ENCODE measurements at places on chromosomes 12 and 14.

- no peak overlapping the region for H3K27ac ChIP-seq
- no peaks in the 10 kb centered on the region for H3K36me3 ChIP-seq
- H3K27me3 ChIP-seq = no peaks in the 10 kb centered on the region
- no peak overlapping the region for H3K4me3 ChIP-seq
Measured at GRCh38 chr14:36035675-36036074, 140.8 kb downstream of the PTCSC3 start.

DNA sequence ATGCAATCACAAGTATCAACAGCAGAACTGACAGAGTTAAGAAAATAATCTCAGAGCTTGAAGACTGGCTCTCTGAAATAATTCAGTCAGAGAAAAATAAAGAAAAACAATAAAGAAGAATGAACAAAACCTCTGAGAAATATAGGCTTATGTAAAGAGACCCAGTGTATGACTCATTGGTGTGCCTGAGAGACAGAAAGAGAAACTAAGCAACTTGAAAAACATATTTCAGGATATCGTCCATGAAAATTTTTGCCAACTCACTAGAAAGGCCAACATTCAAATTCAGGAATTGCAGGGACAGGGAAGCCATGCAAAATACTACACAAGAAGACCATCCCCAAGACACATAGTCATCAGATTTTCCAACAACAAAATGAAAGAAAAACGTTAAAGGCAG, 56.2 kb downstream of the APOBEC1 start:
- H3K36me3 ChIP-seq = no peaks in the 10 kb centered on the region
- H3K4me1 ChIP-seq = peaks cover 30% of the 10 kb centered on the region
- peak; percentile 79 for DNase-seq
- H3K27me3 ChIP-seq = no peaks in the 10 kb centered on the region

- DNase-seq = no peak
- H3K27me3 ChIP-seq = no peaks in the 10 kb centered on the region
- no peak overlapping the region for H3K4me3 ChIP-seq
- H3K4me1 ChIP-seq = no peaks in the 10 kb centered on the region
- no peak overlapping the region for H3K27ac ChIP-seq
Measured at GRCh38 chr14:37546621-37547447, 48.2 kb downstream of the FOXA1 start.

DNA sequence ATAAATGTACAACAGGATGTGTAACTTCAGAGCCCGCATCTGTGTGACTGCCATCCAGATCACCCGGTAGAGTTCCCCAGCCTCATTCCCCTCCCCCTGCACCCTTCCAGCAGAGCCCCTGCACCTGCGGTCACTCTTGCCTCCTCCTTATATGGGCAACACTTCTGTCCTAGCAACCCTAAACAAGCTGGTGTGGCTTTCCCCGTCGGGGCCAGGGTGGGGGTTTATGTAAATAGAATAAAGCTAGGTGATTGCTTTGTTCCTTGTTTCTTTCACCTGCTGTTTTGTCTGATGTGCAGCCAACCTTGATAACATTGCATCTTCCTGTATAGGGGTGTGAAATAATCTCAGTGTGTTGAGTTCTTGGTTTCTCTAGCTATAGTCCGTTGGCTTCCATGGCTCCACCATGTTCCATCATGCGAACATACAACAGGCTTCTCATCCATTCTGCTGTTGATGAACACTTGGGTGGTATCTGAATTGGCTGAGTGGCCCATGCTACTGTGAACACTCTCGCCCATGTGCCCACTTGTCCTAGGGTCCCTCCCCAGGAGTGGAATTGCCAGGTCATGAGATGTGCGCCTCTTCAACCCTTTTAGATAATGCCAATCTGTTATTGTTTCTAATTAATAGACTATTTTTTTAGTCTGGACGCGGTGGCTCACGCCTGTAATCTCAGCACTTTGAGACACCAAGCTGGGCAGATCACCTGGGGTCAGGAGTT, 102.2 kb downstream of the KIF26A start:
- no peak for DNase-seq
- no peak overlapping the region for H3K27ac ChIP-seq
- H3K4me1 ChIP-seq = no peaks in the 10 kb centered on the region

GRCh38 chr14:55530464-55530863, 49.5 kb upstream of the KTN1 start:
- H3K27me3 ChIP-seq = no peaks in the 10 kb centered on the region
- H3K36me3 ChIP-seq = no peaks in the 10 kb centered on the region
- DNase-seq = no peak
- no peak overlapping the region for H3K27ac ChIP-seq

DNA sequence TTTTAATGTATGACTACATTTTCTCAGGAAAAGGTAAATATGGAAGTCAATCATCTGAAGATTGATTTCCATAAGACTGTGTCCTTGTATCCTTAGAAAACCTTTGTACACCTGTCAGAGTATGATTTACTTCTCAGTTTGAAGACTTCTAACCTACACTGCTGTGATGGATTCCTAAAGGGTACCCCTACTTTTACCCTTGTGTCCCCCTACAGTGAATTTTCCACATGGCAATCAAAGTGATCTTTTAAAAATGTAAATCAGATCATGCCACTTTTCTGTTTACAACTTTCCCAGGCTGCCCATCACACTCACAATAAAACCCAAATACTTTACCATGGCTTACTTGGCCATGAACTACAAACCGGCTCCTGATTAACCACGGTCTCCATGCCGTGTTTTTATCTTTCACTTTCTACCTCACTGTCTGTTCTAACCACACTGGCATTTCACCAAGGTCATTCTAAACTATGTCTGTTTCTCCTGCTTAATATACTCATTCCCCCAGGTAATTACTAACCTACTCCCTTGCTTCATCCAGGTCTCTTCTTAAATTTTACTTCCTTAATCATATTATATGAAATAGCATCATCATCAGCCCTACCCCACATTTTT, 8.1 kb downstream of the DNAI7 start:
- H3K27me3 ChIP-seq = no peaks in the 10 kb centered on the region
- H3K36me3 ChIP-seq = no peaks in the 10 kb centered on the region
- H3K4me1 ChIP-seq = no peaks in the 10 kb centered on the region
- H3K27ac ChIP-seq = no peak overlapping the region

GRCh38 chr12:27627123-27627852, 69.0 kb upstream of the REP15 start:
- H3K27ac ChIP-seq = no peak overlapping the region
- no peak overlapping the region for H3K4me3 ChIP-seq
- H3K4me1 ChIP-seq = no peaks in the 10 kb centered on the region
- no peaks in the 10 kb centered on the region for H3K36me3 ChIP-seq
- no peak for DNase-seq

DNA sequence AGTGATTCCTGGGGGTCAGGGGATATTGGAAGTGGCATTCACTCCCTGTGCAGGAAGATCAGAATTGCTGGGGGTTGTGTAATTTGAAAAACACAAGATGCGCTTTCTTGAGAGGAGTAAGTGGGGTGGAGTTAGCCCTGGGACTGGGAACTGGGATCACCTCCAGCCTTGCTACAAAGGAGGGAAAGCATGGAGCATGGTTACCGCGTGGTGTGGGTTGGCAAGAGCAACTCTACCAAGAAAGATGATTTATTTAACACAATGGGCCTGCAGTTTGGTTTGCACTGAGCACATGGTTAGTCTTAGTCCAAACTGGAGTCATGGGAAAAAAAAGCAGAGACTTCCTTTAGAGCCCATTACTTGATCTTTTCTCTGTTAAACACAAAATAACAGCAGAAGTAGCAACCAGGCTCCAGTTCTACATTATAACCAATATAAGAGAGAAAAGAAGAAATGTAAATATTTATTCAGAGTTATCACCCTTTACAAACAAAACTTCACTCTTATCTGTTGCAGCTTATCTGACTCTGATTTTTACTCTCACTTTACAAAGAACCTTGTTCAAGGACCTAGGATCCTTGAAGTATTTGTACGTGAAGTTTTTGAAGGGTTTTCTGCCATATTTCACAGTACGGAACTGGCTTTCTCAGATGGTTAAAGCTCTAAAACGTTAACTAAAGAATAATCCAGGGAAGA, 2.1 kb upstream of the NIN start:
- no peak for DNase-seq
- H3K4me3 ChIP-seq = no peak overlapping the region
- peaks cover 3% of the 10 kb centered on the region for H3K36me3 ChIP-seq
- no peak overlapping the region for H3K27ac ChIP-seq
- H3K4me1 ChIP-seq = peaks cover 35% of the 10 kb centered on the region

GRCh38 chr12:29562110-29562804, 64.8 kb upstream of the OVCH1 start:
- H3K36me3 ChIP-seq = no peaks in the 10 kb centered on the region
- H3K27ac ChIP-seq = no peak overlapping the region
- no peak overlapping the region for H3K4me3 ChIP-seq
- no peaks in the 10 kb centered on the region for H3K27me3 ChIP-seq

- H3K27ac ChIP-seq = no peak overlapping the region
- H3K36me3 ChIP-seq = no peaks in the 10 kb centered on the region
- DNase-seq = peak; percentile 35
Measured at GRCh38 chr12:126747530-126748149, 1519.3 kb upstream of the TMEM132C start.

GRCh38 chr14:97354119-97354722, 557.0 kb downstream of the VRK1 start:
- H3K27ac ChIP-seq = no peak overlapping the region
- no peaks in the 10 kb centered on the region for H3K36me3 ChIP-seq
- no peaks in the 10 kb centered on the region for H3K4me1 ChIP-seq
- H3K4me3 ChIP-seq = no peak overlapping the region

GRCh38 chr12:116202433-116202832, 75.1 kb downstream of the MED13L start:
- no peak overlapping the region for H3K27ac ChIP-seq
- no peaks in the 10 kb centered on the region for H3K27me3 ChIP-seq
- DNase-seq = no peak
- no peak overlapping the region for H3K4me3 ChIP-seq
- H3K4me1 ChIP-seq = peaks cover 6% of the 10 kb centered on the region

- H3K4me1 ChIP-seq = no peaks in the 10 kb centered on the region
- H3K27me3 ChIP-seq = no peaks in the 10 kb centered on the region
- H3K4me3 ChIP-seq = no peak overlapping the region
- no peaks in the 10 kb centered on the region for H3K36me3 ChIP-seq
- DNase-seq = peak; percentile 7
Measured at GRCh38 chr14:26917086-26917485, 319.3 kb upstream of the NOVA1 start.

DNA sequence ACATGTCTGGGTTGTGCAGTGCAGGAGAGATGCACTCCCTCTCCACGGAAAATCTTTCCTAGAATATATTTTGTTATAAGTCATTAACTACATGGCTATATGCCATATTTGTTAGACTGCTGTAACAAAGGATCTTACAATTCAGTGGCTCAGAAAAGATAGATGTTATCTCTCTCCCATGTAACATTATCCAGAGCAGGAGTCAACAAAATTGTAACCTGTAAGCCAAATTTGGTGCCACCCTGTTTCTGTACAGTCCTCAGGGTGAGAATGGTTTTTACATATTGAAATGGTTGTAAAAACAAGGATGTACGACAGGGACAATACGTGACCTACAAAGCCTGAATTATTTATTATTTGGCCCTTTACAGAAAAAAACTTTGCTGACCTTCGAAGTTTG, 155.5 kb downstream of the KIF21A start:
- no peaks in the 10 kb centered on the region for H3K4me1 ChIP-seq
- H3K27ac ChIP-seq = no peak overlapping the region
- no peak overlapping the region for H3K4me3 ChIP-seq
- DNase-seq = no peak

GRCh38 chr12:54053751-54054741, at the start of gene HOXC4:
HOXC4 (plus strand) TSS chr12:54053835; CDS start chr12:54053923, 88 bp downstream.
- peak within 1 kb of the TSS; percentile 67 for H3K4me3 ChIP-seq
- DNase-seq = no peak
- no peaks in the 10 kb centered on the region for H3K36me3 ChIP-seq
- no peak within 1 kb of the TSS for H3K27ac ChIP-seq

DNA sequence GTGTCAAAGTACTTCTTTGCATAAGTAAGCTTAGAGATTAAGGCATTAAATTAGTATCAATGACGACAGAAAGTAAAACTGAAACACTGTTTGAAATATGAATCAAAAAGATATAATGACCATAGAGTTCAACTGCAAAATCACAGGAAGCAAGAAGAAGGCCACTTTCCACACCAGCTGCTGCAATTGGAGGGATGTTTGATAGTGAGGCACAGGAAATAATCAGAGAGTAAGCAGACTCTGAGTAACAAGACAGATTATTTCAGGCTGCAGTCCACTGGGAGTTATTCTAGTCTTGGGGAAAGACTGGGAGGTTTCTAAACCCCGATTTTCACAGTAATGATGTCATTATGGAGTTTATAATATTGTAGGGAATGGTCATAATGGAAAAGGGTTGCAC, 12.9 kb downstream of the MDGA2 start:
- H3K4me1 ChIP-seq = no peaks in the 10 kb centered on the region
- H3K36me3 ChIP-seq = no peaks in the 10 kb centered on the region
- no peak overlapping the region for H3K27ac ChIP-seq
- DNase-seq = no peak

GRCh38 chr12:96399120-96399918, 920 bp downstream of the CDK17 start:
- peak; percentile 92 for DNase-seq
- H3K4me3 ChIP-seq = peak overlapping the region; percentile 92
- H3K36me3 ChIP-seq = no peaks in the 10 kb centered on the region

DNA sequence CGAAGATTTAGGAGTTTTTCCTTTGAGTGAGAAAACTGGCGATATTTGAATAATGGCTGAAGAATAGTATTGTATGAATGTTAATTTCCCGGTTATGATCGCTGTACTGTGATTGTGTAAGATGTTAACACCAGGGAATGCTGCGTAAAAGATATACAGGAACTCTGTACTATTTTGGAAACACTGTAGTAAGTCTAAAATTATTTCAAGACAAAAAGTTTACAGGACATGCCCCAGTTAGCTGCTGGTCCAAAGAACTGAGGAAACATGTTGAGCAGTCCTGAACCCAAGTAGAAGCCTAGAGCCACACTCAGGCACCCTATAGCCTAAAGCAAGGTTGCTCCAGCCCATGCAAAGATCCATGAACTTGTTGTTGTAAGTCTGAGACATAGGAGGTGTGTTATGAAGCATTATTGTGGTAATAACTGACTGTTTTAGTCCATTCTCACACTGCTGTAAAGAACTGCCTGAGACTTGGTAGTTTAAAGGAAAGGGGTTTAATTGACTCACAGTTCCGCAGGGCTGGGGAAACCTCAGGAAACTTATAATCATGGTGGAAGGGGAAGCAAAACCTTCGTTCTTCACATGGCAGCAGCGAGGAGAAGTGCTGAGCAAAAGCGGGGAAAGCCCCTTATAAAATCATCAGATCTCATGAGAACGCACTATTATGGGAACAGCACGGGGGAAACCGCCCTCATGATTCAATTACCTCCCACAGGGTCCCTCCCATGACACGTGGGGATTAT, 99.8 kb upstream of the RESF1 start:
- DNase-seq = no peak
- no peak overlapping the region for H3K4me3 ChIP-seq
- no peaks in the 10 kb centered on the region for H3K4me1 ChIP-seq
- no peak overlapping the region for H3K27ac ChIP-seq
- H3K36me3 ChIP-seq = no peaks in the 10 kb centered on the region

GRCh38 chr12:9351136-9351535, 142.9 kb upstream of the PZP start:
- no peak overlapping the region for H3K4me3 ChIP-seq
- no peaks in the 10 kb centered on the region for H3K36me3 ChIP-seq
